Immature natural killer cell (primary cell): ENCODE measurements at places on chromosomes 11 and 22. TPM values are rescaled to one million over a fixed set of nuclear protein-coding genes. Genes with fewer than 3 reads are reported as not detected.

DNA sequence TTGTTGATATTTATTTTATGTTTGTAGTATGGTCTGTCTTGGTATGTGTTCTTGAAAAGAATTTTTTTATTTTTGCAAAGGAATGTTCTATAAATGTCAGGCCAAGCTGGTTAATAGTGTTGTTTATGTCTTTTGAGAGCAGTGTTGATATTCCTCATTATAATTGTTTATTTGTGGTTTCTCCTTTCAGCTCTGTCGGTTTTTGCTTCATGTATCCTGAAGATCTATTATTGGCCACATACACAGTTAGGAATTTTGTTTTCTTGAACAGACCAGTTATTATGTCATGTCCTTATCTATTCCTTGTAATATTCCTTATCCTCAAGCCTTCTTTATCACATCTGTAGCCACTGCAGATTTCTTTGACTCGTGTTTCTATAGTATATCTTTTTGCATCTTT is 56.5 kb downstream of the PDHX start:
- no peak overlapping the region for H3K27ac ChIP-seq
- H3K36me3 ChIP-seq: peaks cover 48% of the 10 kb centered on the region
- H3K27me3 ChIP-seq: no peaks in the 10 kb centered on the region
- DNase-seq: no peak

The SHANK3 gene
- not detected for polyA plus RNA-seq

The TMEM86A gene
- 0.43 TPM for polyA plus RNA-seq

- no peaks in the 10 kb centered on the region for H3K27me3 ChIP-seq
- no peak for DNase-seq
- peaks cover 26% of the 10 kb centered on the region for H3K4me1 ChIP-seq
- H3K27ac ChIP-seq: peak overlapping the region; percentile 11
Observed at GRCh38 chr22:30297991-30298701, 8.8 kb upstream of the CASTOR1 start.

The RBM4 gene
- polyA plus RNA-seq: 308 TPM

The DNAJB13 gene
- not detected for polyA plus RNA-seq

The POU2AF1 gene
- polyA plus RNA-seq: 0.09 TPM

- H3K36me3 ChIP-seq: peaks cover 23% of the 10 kb centered on the region
- no peak overlapping the region for H3K4me3 ChIP-seq
- DNase-seq: no peak
- H3K27ac ChIP-seq: no peak overlapping the region
Observed at GRCh38 chr11:59776210-59777066, 21.3 kb downstream of the STX3 start.

GRCh38 chr11:121741761-121742361 is 289.1 kb upstream of the SORL1-AS1 start:
- H3K36me3 ChIP-seq: peaks cover 34% of the 10 kb centered on the region
- no peak for DNase-seq
- H3K4me1 ChIP-seq: no peaks in the 10 kb centered on the region
- peaks cover 1% of the 10 kb centered on the region for H3K27me3 ChIP-seq
- no peak overlapping the region for H3K4me3 ChIP-seq

- DNase-seq: no peak
- no peak overlapping the region for H3K27ac ChIP-seq
- peaks cover 10% of the 10 kb centered on the region for H3K27me3 ChIP-seq
- H3K4me1 ChIP-seq: no peaks in the 10 kb centered on the region
Observed at GRCh38 chr22:27068121-27068520, 410.7 kb downstream of the MIAT start.

DNA sequence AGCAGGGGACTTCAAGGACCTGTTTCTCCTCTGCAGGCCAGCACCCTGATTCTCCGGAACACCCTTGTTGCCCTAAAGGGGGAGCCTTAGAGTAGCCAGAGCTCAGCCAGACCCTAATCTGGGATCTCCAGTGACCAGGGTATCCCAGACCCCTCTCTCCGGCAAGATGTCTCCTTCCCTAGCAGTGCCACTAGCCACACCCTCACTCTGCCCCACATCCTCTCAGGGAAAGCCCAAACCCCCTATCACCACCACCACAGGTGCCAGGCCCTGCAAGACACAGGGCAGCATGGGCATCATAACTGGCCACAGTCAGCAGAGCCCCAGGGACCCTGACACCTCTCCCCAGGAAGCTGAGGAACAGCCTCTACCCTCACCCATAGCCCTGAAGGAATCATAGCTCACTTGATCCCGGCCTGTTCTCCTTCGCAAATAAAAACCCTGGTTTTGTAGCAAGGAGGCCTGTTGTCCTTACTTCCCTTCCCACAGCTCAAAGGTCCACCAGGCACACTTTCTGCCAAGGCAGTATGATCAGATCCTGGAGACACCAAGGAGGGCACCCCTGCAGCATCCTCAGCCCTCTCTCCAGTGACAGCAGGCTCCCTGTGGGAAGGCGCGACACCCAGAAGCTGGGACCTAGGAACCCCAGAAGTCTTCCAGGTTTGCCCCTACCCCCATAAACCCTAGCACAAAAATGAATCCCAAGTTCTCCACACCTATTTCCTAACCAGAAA is 4.6 kb downstream of the CFL1 start:
- H3K27ac ChIP-seq: peak overlapping the region; percentile 40
- no peak for DNase-seq

DNA sequence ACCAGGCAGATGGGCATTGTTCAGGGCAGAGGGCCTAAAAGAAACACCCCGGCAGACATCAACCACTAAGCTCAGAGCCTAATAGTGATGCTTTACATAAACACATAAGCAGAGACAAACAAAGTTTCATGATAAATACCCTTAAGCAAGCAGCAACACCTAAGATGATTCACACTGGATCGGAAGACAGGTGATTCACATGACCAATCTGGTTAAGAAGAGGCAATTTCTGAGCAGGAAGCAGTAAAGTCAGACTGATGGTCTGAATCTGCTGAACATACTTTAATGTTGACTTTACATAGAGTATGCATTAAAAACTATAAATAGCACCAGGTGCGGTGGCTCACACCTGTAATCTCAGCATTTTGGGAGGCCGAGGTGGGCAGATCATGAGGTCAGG is 56.1 kb downstream of the SYN3 start:
- no peaks in the 10 kb centered on the region for H3K4me1 ChIP-seq
- no peak overlapping the region for H3K4me3 ChIP-seq
- no peak for DNase-seq
- peaks cover 1% of the 10 kb centered on the region for H3K27me3 ChIP-seq
- no peak overlapping the region for H3K27ac ChIP-seq

- H3K27me3 ChIP-seq: no peaks in the 10 kb centered on the region
- no peak overlapping the region for H3K27ac ChIP-seq
- peaks cover 82% of the 10 kb centered on the region for H3K4me1 ChIP-seq
- no peak overlapping the region for H3K4me3 ChIP-seq
Observed at GRCh38 chr11:35683728-35684339, 21.3 kb downstream of the TRIM44 start.

- H3K27ac ChIP-seq: no peak overlapping the region
- H3K27me3 ChIP-seq: no peaks in the 10 kb centered on the region
- H3K36me3 ChIP-seq: peaks cover 16% of the 10 kb centered on the region
Observed at GRCh38 chr22:37455896-37456295, 28.6 kb upstream of the ELFN2 start.

DNA sequence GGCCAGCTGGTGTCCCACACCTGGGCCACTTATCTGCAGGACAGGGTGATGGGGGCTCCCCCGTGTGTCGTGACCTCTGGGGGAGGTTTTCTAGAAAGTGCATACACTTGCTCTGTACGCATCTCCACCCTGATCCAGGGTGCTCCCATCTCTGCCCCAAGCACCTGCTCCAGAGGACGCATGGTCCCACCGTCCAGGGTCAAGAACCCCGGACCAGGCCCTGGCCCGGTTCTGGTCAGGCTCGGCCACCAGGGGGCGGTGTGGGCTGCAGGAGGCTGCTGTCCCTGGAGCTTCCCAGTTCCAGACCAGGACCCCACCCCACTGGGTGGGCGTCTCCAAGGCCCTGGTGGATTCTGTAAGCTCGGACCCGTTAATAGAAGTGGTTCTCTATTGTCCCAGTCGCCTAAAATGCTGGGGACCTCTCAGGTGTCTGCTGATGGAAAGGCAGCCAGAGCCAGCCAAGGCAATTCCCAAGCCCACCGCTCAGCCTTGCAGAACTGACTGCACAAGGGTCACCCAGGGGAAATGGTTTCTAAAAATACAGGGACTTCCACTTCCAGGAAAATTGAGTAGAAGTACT is 34.7 kb upstream of the SEPTIN5 start:
- no peaks in the 10 kb centered on the region for H3K4me1 ChIP-seq
- no peaks in the 10 kb centered on the region for H3K36me3 ChIP-seq
- no peak overlapping the region for H3K27ac ChIP-seq
- peak; percentile 30 for DNase-seq

The TYMP gene
- polyA plus RNA-seq: 21.2 TPM

GRCh38 chr11:5531053-5531831 is 14.7 kb upstream of the UBQLNL start:
- no peak overlapping the region for H3K4me3 ChIP-seq
- DNase-seq: no peak
- H3K27me3 ChIP-seq: peaks cover 4% of the 10 kb centered on the region
- no peak overlapping the region for H3K27ac ChIP-seq
- H3K36me3 ChIP-seq: no peaks in the 10 kb centered on the region

The BUD13 gene
- polyA plus RNA-seq: 7.0 TPM

DNA sequence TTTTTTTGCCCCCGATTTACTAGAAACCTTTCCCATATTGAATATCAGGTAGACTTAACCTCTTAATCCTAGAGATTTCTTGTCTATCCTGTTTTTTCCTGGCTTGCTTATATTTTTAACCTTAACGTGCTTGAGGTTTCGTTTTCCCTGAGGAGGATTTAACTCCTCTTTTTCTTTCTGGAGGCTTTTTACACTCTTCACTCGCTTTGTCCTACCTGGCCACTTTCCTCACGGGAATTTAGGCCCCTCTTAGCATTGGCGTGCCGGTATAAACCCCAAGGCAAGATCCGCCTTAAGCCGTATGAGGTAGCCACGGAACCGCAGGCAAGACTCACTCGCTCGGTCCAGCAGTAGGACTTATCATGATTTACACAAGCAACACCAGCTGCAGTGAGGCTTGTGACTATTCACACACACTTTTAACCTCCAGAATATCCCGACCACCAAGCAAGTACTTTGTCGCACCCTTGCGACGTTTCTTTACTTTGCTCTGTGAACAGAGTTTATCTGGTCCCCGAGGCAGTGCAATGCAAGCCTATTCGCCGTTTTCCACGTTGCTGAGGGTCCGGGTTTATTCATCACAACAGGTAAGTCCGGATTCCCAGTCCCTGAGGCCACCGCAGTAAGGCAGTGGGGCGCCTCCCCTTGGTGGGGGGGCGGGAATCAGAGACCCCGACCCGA is 20.6 kb upstream of the ALDH3B2 start:
- H3K4me1 ChIP-seq: no peaks in the 10 kb centered on the region
- DNase-seq: no peak
- H3K27me3 ChIP-seq: no peaks in the 10 kb centered on the region
- H3K4me3 ChIP-seq: no peak overlapping the region

DNA sequence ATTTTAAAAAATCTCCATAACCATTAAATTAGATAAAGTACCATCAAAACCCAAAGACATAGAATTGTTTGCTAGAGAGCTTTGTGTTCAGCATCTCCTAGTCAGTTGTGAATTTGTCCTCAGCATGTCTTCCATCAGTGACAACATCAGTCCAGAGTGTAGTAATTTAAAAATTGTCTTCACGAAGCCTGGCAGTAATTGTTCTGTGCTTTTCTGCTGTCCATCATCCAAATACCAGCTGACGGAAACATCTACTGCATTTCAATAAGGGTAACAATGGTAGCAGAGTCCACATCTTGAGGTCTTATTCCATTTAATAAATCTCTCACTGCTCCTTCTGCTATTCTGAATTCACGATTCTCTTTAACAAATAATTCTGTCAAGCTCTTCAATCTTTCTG is 121.5 kb downstream of the ATXN10 start:
- no peak overlapping the region for H3K27ac ChIP-seq
- peaks cover 5% of the 10 kb centered on the region for H3K27me3 ChIP-seq
- H3K36me3 ChIP-seq: peaks cover 48% of the 10 kb centered on the region
- no peak overlapping the region for H3K4me3 ChIP-seq
- no peaks in the 10 kb centered on the region for H3K4me1 ChIP-seq

DNA sequence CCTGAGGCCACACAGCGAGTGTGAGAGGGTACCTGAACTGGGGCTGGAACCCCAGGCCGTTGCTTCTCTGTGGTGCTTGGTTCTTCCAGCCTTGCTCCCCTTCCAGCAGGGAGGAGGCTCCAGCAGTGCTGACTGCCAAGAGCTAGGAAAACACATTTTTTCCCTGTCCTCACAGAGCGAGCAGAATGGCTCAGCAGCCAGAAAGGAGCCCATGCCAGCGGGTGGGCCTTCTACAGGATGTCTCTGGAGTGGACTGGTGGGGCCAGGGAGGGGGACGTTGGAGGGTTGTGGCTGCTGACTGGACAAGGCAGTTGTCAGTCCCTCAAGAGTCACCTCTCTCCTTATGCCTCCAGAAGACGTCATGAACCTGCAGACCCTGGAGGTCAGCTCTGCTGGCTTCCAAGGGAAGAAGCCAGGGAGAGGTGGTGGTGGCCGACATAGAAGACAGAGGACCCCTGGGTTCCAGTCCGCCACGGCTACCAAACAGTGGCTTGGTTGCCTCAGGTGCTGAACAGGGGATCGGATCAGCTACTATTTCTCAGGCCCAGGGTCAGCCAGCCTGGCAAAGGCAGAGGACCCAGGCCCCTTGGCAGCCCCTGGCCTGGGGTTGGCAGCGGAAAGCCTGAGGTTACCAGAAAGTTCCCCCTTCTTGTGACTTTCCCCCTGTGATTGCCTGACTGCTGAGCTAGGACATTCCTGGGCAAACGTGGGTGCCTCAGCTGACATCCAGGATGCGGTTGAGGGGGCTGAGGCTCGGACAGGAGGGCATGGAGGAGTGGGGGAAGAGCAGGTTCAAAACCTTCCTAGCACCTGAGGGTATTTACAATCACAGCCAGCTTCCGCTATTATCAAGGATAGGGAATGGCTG is 3.7 kb downstream of the MAFF start:
- H3K36me3 ChIP-seq: no peaks in the 10 kb centered on the region
- peaks cover 53% of the 10 kb centered on the region for H3K27me3 ChIP-seq
- DNase-seq: no peak
- H3K4me3 ChIP-seq: peak overlapping the region; percentile 91
- H3K4me1 ChIP-seq: peaks cover 60% of the 10 kb centered on the region
- peak overlapping the region; percentile 96 for H3K27ac ChIP-seq

DNA sequence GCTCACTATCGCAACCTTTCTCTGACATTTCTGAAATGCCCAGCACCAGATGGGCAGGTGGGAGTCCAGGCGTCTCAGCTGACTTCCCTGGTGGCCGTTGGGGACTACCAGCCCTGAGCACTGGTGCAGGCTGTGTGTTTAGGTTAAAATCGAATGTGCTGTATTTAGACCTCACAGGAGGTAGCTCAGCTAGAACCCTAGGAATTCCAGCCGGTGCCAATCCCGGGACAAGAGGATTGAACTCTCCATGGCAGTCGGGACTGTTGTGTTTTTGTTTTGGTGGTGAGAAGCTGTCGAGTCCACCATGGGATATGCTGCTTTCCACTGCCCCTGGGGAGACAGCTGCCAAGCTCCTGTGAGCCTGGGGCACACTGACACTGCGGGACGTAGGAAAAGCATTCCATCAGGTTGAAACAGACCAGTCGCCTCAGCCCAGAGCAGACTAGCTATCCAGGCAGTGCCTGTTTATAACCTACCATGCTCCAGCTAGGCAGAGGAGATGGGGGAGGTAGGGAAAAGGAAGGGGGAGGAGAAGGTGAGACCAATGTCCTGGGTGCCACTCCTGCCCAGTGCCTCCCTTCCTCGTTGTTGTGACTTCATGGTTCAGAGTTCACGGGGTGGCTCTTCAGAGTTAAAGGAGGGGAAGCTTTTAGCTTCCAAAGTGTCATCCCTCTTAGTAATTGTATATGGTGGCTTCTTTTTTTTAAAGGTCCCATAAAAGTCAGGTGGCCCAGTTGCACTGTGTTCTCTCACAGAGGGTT is 53.0 kb downstream of the MICAL2 start:
- no peak overlapping the region for H3K4me3 ChIP-seq
- H3K27ac ChIP-seq: no peak overlapping the region
- no peaks in the 10 kb centered on the region for H3K27me3 ChIP-seq
- H3K36me3 ChIP-seq: peaks cover 10% of the 10 kb centered on the region
- peaks cover 21% of the 10 kb centered on the region for H3K4me1 ChIP-seq
